Muscle of arm (tissue), 14 donors: ENCODE measurements at places on chromosomes 6 and 20. TPM values are rescaled to one million over a fixed set of nuclear protein-coding genes. Genes with fewer than 3 reads are reported as not detected.

DNA sequence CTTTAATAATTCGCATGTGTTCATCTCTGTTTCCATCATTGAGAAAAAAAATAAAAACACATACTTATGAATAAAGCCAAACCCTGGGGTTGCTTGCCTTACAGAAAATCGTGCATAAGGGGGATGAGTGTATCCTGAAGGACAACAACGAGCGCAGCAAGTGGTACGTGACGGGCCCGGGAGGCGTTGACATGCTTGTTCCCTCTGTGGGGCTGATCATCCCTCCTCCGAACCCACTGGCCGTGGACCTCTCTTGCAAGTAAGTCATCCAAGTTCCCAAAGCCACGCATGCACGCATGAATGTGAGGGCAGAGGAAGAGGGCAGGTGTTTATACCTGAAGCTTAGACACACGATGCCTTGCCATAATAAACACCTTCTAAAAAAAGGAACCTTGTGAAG lies 20.9 kb upstream of the SNRNP48 start:
- DNase-seq, result no peak

Gene PTPRK
- polyA plus RNA-seq, result 18.2 TPM

DNA sequence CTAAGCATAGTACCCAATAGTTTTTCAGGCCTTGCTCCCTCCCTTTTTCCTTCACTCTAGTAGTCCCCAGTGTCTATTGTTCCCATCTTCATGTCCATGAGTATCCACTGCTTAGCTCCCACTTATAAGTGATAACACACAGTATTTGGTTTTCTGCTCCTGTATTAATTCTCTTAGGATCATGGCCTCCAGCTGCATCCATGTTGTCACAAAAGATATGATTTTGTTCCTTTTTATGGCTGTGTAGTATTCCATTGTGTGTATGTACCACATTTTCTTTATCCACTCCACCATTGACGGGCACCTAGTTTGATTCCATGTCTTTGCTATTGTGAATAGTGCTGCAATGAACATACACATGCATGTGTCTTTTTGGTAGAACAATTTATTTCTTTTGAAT lies 102.9 kb downstream of the FAXC start:
- no peak for DNase-seq

GRCh38 chr6:167683028-167683862 lies 143.5 kb upstream of the AFDN start:
- DNase-seq, result no peak

DNA sequence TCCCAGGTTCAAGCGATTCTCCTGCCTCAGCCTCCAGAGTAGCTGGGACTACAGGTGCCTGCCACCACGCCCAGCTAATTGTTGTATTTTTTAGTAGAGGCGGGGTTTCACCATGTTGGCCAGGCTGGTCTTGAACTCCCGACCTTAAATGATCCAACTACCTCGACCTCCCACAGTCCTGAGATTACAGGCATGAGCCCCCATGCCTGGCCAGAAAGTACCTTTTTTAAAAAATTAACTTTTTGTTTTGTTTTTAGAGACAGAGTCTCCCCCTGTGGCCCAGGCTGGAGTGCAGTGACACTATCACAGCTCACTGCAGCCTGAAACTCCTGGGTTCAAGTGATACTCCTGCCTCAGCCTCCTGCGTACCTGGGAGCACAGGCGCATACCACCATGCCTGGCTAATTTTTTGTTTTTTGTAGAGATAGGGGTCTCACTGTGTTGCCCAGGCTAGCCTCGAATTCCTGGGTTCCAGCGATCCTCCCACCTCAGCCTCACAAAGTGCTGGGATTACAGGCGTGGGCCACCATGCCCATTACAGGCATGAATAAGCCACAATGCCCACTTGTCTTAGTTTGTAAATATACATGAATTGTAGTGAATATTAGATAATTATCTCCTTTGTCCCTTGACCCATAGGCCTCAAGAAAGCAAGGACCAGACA lies 17.4 kb upstream of the EEF1A1 start:
- DNase-seq, result no peak

Gene MPC1
- polyA plus RNA-seq, result 70.9 TPM

DNA sequence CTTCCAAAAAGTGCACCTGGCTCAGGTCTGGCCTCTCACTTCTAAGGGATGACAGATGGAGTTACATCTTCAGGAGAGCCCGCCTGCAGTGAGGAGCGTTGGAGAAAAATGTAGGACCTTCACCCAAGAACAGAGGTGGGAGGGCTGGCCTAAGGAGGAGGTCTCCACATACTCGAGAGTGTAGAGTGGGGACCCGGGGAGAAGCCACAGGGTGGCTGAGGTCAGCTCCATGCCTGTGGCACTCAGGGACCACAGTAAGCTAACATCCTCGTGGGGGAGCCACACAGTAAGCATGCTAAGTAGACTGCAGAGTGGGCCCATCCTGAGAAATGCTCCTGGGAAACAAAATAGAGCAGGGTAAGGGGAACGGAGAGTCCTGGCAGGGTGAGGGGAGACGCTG lies 24.0 kb downstream of the AAR2 start:
- DNase-seq, result no peak

Gene UBE2J1
- polyA plus RNA-seq, result not detected

GRCh38 chr6:34958734-34959133 lies 69.7 kb downstream of the ANKS1A start:
- DNase-seq, result no peak

GRCh38 chr6:167399051-167399387 lies 74.1 kb downstream of the TTLL2 start:
- no peak for DNase-seq

DNA sequence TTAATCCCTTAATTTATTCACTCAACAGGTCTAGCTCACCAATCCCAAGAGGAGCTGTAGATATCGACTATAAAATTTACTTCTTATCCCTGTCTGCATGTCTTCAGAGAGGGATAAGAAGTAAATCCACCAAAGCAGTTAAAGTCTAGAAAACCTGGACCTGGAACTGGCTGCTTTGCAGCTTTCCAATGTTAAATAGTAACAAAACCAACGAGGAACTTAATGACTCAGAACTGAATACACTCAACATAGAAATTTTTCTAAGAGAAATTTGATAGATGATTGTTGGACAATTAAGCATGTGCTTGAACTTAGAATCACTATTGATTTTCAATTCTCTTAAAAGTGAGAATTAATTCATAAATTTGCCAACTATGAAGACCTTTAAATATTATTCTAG lies 11.5 kb upstream of the TMEM244 start:
- DNase-seq, result no peak

- DNase-seq, result no peak
Measured at GRCh38 chr6:132445201-132445951, 44.1 kb upstream of the MOXD1 start.

- no peak for DNase-seq
Measured at GRCh38 chr20:45363611-45364492, 896 bp downstream of the SYS1 start.

Gene SPTLC3
- polyA plus RNA-seq, result 3.6 TPM

Gene TFAP2A
- 14.4 TPM for polyA plus RNA-seq
